ENCODE measurements at places on chromosomes 13 and 19. TPM values are rescaled to one million over a fixed set of nuclear protein-coding genes. Genes with fewer than 3 reads are reported as not detected.

Gene CFD
- total RNA-seq: 652 TPM

- no peak for DNase-seq
These were observed 62.6 kb downstream of the MYH14 start for GRCh38 chr19:50266041-50266440.

DNA sequence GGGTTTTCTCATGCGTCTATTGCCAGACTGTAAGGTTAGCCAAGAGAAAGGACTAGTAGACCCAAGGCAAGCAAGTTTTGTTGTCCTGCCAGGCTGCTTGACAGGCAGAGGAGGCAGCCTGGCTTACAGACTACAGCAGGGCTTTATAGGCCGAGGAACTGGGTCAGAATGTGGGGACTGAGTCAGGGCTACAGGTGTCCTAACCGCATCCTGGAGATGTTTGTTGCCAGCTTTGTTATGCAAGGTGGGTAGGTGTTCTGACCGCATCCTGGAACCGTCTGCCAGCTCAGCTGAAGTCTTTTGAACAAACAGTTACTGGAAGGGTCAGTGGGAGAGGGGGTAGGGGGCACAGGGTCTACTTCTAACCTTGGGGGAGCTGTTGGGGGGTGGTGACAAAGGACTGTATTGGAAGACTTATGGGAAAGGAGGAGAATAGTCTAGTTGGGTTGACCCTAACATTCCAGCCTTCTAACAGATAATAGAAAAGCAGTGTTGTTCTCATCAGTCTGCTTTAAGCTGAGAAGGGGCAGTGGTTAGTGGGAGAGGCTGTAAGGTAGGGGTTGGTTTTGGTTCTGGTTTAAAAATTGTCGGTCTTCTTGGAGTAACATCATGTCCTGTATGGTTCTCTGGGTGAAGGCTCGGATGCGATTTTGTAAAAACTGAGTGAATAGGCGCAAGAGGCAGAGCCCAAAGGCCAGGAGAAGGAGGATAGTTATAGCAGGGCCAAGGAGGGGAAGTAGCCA is 913.8 kb upstream of the SLITRK5 start:
- DNase-seq: no peak

GRCh38 chr19:16976446-16976845 is 50.2 kb downstream of the CPAMD8 start:
- DNase-seq: no peak

Gene TYROBP
- total RNA-seq: 85.4 TPM

GRCh38 chr19:56725829-56726424 is 54.4 kb upstream of the ZNF835 start:
- no peak for DNase-seq

DNA sequence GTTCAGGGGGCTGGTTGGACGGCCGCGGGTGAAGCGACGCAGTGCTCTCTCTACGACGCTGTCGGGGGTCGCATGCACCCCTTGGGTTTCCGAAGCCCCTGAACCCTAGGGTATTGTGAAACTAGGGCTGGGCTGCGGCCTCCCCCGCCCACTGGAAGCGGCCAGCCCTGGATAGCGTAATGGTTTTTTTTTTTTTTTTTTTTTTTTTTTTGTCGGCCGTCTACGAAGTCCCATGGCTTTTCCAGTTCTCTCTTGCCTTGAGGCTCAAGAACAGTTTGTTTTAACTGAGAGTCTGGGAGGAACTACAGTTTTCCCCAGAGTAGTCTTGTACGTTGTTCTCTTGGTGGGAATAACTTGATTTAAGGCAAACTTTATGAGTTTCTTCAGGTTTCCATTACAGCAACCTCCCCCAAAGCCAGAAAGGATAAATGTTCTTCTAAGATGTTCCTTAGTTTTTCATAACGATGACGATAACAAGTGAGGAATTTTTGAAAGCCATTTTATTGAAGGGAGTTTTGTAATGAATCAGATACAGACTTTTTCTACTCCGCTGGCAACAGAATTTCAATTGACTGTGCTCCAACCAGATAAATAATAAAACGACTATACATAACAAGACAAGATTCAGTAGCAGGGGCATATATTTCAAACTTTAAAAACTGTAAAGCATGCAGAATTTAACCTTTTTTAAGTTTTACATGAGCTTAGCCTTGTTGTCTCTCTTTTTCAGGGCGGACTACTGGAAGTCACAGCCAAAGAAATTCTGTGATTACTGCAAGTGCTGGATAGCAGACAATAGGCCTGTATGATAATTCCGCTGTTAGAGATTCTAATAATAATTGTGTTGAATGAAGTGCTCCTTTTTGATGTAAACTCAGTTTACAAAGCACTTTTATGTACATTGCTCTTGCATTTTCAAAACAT is 867 bp downstream of the WBP4 start:
- peak; percentile 72 for DNase-seq

DNA sequence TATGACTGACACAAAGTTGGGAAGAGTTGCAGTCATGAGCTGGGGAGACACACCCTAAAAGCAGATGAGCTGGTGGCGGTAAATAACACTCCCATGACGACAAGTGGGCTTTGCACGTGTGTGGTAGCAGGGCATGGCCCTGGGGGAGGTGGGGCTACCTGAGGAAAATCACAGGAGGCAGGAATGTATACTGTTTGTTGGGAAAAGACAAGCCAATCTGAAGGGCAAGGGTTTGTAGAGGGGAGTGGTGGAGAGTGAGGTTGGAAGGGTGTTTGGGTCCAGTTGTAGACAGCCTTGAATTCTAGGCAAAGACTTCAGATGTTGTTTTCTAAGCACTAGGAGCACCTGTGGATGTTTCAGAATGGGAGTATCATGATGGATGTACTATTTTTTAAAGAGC is 151.6 kb downstream of the TM9SF2 start:
- no peak for DNase-seq

All from right atrium auricular region (tissue), 2 donors.